ENCODE measurements at places on chromosomes 5 and 9. TPM values are rescaled to one million over a fixed set of nuclear protein-coding genes. Genes with fewer than 3 reads are reported as not detected.

The DBN1 gene
- polyA plus RNA-seq = 14.7 TPM

DNA sequence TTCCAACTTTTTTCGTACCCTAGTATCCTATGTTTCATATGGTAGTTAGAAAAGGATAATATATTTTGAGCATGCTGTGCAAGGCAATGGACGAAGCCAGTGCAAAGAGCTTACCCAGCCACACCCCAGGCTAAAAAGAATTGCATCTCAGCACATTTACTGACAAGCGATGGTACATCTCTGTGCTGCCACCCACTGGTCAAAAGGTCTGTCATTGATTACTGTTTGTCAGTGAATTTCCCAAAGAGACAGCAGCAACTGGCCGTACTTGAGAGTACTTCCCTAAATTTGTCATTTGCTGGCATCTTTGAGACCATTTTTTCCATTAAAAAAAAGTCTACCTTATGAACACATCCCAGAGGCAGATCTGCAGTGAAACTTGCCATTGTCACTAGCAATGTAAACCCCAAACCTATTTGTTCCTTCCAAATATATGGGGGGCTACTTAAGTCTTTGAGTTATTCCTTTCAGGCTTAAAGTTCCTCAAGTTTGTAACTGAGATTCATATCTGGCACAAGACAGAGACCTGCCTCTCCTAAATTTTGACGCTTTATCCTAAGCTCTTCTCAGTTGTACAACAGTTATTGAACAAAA lies 184.3 kb downstream of the CTNND2 start:
- peak; percentile 32 for DNase-seq

- no peak for DNase-seq
Measured at GRCh38 chr5:24788829-24789514, 144.2 kb upstream of the CDH10 start.

- peak; percentile 16 for DNase-seq
Measured at GRCh38 chr9:71485326-71485725, 283.0 kb downstream of the CEMIP2 start.

- no peak for DNase-seq
Measured at GRCh38 chr9:684054-684890, 157.2 kb upstream of the DMRT1 start.

The ZNG1C gene
- polyA plus RNA-seq = 6.3 TPM

DNA sequence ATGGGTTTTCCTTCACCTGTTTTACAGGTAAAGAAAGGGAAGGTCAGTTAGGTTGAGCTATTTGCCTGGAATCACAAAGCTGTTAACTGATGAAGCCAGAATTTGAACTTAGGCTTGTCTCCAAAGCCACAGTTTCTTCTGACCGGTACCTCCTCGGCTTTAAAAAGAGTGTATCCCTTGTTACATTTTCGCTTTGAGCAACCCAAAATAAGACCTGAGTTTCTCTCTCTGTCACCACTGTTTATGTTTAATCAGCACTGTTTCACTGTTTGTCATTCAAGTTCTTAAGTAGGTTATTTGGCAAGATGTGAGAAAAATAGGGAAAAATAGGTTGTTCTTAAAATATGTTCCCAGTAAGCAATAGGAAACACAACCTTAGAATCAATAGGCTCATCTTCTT lies 84.6 kb downstream of the VCAN start:
- no peak for DNase-seq

DNA sequence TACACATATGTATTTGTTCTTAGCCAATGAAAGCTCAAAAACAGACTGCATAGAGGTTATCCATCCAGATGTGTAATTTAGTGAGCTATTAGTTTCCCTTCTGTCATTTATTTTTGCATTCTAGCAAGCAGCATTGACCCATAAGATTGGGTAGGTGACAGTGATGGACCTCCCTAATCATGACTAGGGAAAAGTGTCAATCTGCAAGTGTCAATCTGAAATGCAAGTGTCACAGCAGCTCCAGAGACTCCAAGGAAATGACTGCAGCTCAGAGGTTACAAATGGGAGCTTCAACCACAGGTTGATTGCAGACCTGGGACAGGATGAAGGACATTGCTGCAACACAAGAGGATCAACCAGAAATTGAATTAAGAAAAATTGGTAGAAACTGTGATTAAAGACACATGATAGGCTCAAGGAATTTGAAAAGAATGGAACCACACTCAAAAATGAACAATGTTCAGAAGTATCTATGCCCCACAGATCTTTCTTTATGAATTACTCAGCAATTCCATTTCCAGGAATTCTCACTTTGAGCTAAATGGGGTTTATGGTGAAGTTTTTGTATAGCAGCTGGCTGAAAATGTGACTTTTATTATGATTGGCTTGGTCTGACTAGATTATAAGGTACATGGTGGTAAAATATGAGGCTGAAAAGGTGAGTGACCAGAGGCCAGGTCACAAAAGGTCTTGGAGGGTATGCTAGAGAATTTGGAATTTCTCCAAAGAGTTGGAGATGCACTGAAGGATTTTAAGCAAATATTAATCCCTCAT lies 59.6 kb upstream of the HTR4 start:
- no peak for DNase-seq

- peak; percentile 65 for DNase-seq
Measured at GRCh38 chr5:178081571-178082243, 31.6 kb upstream of the N4BP3 start.
